Stimulated activated memory B cell treated with anti-CD40 and anti-IgM and Interleukin-4, amounts not matched to agents 10 μg/mL and 1 μg/mL and 100 μg/mL, for 72 hours (primary cell): ENCODE measurements at places on chromosomes 12 and 14.
A peak's percentile ranks its signal among the peaks of the same experiment; 100 is the strongest.

- ATAC-seq = no peak
Observed at GRCh38 chr14:65428691-65429090, 16.2 kb downstream of the FUT8 start.

- ATAC-seq = no peak
Observed at GRCh38 chr12:4914720-4915119, 5.0 kb downstream of the KCNA1 start.

DNA sequence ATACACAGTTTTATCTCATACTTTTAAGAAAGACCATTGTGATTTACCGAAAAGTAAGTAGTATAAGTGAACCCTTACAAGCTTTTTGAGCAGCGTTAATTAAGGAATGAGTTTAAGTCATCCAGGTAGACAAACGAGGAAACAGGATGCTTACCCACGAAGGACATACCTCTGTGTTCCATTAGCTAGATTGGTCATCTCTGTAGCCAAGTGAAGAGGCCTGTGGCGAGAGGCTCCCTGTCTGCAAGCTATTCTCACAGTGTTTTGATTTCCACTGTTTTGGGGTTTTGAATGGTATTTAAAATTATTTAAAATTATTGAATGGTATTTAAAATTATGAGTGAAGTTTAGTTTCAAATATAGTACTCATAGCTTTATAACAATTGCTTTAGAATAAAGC, 342.1 kb upstream of the RGS6 start:
- no peak for ATAC-seq

GRCh38 chr12:53006810-53007309, 604 bp downstream of the EIF4B start:
- peak; percentile 55 for ATAC-seq
